Stimulated activated CD8-positive, alpha-beta memory T cell treated with anti-CD3 and anti-CD28 coated beads, Interleukin-4, amount 100 ng/mL, for 24 hours (primary cell): ENCODE measurements at places on chromosomes 5 and 9.

DNA sequence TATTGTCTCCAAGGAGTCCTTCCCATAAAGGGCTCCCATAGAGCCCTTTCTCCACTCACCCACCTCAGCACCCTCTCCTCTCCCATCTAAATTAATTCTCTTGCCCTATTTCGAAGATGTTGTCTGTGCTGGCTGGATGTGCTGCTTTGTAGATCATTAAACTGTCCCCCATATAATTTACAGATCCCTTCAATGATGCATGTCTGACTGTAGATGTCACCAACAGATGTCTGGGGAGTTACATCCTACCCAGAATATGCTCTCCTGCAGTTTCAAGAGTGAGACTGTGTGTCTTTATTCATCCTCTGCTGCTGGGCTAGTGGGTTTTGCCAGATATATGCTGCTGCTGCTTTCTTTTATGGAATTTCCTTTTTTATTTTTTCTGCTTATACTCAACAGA is 351.2 kb downstream of the MLLT3 start:
- DNase-seq: no peak

GRCh38 chr5:96616801-96617200 is 45.4 kb upstream of the CAST start:
- no peak for DNase-seq

- no peak for DNase-seq
Measured at GRCh38 chr9:115292584-115293279, 174.8 kb upstream of the TNC start.

DNA sequence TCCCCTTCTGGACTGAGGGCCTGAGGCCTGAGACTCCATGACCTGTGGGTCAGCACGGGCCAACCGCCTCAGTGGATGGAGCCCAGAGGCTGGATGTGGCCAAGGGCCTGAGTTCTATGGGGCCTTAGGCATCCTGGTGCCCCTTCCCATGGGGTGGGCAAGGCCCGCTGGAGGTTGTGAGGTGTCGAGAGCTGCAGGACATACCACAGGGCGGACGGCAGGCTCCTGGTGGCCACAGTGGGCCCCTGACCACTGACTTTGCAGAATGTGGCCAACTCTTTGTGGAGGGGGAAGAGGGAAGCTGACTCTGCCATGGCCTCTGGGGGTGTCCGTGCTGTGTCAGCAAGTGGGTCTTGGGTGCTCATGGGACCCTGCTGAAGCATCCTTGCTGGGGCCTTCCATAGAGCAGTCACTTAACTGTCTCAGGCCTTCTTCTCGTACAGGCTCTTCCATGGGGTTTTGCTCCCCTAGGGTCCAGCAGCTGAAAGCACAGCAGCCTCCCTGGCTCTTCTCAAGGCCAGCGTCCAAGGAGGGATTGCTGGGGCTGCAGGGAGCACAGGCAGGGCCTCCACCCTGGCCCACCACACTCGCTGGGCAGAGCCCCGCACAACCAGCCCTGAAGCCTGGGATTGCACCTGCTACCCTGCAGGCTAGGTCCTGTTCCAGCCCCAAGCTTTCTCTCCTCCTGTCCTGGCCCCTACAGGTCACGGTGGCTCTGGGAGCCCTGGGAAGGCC is 21.6 kb upstream of the SLC9A3 start:
- DNase-seq: no peak

GRCh38 chr5:7878381-7878873 is 9.5 kb downstream of the MTRR start:
- no peak for DNase-seq
